Stimulated activated CD8-positive, alpha-beta memory T cell treated with anti-CD3 and anti-CD28 coated beads, Interleukin-4, amount 100 ng/mL, for 4 hours (primary cell): ENCODE measurements at places on chromosomes 6 and 20.

- DNase-seq = no peak
Observed at GRCh38 chr20:24633026-24633425, 163.6 kb downstream of the SYNDIG1 start.

DNA sequence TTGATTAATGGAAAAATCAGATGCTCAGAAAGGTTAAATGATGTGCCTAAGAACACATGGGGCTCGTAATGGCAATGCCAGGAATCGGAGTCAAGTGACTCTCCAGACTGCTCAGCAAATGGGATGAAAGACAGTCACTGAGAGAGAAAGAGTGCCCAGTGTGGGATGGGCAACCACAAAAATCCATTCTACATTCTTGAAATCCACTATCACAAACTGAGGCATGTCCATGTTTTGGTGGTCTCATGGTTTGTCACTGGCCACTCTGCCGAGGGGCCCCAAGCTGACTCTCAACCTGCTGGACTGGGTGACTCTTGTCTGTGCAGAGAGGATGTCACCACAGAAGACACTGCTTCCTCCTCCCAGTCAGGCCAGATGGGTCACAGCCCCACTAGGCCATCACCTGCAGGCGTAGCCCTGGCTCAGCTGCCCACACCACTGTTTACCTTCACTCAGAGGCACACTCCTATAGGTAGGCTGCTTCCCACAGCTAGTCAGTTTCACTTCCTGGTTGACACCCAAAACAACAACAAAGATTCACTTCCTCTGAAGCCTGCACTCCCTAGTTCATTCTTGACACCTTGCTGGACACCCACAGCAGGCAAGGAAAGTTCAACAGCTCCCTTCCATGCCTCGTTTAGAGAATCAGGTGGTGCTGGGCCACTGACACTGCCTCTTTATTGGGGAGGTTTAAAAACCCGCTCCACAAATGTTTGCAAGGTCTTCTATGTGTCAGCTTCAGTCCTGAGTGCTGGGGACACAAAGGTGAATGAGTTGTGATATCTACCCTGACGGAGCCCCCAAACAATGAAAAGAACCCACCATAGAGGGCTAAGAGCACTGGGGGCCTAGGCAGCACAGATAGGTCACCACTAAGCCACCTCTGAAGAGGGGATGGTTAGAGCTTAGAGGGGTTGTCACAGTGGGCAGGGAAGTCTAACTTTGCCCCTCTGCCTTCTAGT, 21.7 kb downstream of the MAP1LC3A start:
- no peak for DNase-seq

DNA sequence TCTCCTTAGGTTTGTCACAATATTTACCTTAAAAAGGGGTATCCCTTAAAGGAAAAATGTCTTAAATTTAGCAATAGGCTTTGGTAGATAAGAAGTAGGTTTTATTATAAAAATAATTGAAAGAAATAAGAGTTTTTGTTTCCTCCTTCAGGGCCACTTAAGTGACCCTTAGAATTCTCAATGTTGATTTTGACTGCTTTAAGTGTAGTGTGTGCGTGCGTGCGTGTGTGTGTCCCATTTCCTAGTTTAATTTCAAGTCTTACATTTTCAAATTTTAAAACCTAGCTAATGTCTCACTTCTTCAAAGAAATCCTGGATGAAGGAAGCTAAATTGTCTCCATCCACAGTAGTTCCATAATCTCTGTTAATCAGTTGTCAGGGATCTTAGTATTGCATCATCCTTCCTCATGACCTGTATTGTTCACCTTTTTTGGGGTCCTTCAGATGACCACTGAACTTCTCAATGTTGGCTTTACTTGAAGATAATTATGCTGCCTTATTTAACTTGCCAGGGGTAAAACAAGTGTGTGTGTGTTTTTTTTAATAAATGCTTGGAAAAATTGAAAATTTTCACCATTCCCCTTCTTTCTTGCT, 50.7 kb upstream of the TFB1M start:
- DNase-seq = no peak

DNA sequence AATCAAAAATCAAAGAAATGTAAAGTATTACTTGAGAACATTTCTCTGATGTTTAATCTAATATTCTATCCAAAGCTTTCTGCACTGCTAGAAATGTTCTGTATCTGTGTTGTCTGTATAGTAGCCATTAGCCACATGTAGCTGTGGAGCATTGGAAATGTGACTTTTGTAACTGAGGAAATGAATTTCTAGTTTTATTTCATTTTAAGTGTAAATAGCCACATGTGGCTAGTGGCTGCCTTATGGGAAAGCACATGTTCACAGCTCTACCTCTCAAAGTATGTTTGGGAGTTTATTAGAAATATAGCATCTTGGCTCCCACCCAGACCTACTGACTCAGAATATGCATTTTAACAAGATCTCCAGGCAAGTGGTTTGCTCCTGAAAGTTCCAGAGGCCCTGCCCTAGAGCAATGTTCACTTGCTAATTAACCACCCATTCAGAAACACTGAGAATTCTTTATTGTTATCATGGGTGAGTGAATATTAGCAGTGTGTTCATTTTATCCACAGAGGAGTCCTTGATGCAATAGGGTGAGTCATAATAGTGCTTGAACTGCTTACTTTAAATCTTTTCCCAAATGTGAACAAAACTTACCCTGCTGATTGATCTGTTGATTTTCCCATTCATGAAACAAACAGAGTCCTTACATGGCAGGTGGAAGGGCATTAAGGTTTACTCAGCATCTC, 282.7 kb downstream of the PLCB1 start:
- no peak for DNase-seq

- no peak for DNase-seq
Observed at GRCh38 chr20:37991157-37991866, 41.9 kb downstream of the TTI1 start.

DNA sequence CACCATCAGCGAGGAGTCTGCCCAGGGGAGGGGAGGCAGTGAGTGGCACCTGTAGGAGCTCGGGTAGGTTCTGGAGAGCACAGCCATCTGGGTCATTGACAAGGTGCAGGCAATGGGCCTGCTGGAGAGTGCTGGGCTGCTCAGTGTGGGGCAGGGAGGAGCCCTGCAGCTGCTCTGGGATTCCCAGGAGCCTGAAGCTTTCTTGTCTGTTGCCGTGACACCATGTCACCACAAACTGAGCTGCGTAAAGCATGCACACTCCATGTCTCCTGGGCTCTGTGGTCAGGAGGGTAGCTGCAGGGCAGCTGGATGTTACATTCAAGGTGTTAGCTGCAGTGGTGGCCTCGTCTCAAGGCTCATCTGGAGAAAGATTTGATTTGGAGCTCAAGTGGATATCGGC, 4.5 kb upstream of the SLC22A1 start:
- no peak for DNase-seq

- DNase-seq = no peak
Observed at GRCh38 chr6:12221856-12222255, 68.3 kb upstream of the EDN1 start.

DNA sequence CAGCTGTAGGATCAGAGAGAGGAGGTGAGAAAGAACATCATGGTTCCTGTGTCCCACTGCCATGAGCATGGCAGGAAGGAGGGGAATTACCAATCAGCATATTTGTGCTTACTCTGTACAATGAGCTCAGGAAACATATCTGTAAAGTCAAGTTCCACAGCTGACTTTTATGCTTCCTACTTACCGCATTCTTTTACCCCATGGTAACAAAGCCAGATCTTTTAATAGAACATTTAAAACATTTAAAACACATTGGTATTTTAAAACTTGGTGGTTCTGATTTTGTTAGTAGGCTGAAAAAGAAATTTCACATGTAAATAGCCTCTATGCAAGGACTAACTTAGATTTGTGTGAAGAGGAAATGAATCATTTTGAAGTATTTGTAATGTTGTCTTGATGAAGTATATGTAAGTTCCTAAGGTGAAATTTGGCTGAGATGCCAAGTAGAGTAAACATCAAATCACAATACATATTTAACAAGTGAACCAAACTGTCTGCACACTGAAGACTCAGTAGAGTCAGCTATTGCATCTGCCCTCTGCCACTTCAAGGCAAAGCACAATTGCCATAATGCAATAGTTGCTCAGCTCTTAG, 114.7 kb downstream of the GJA10 start:
- no peak for DNase-seq

DNA sequence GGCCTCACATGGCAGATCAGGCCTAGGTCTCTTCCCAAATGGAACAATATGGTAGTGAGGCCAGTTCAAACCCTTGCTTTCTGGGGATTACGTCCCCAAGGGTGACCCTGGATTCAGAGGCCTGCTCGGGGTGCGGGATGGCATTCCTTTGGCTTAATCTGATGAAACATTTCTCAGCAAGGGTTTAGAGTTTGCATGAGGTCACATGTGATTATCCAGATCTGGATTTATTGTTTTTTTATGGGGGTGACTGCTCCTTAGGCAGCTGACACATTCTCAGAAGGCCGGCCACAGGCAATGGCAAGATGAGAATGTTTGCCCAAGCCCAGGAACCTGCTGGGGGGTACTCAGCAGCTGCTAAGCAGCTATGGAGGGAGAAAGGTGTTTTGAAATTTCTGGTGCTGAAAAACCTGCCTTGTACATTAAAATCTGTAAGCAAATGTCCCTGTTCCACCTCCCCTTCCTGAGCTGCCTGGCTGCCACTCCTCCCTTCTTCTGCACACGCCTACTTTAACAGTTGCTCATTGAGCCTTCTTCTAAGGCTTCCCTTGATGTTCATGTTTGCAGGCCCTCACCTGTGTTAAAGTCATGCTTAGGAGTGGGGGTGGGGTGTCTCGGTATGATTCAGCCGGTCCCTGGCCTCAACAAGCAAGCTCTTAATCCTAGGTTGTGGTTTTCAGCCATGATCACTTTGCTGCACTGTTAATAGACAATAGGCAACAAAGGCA, 37.9 kb upstream of the FUCA2 start:
- DNase-seq = no peak
